ENCODE measurements at places on chromosomes 4 and X. TPM values are rescaled to one million over a fixed set of nuclear protein-coding genes. Genes with fewer than 3 reads are reported as not detected.
A peak's percentile ranks its signal among the peaks of the same experiment; 100 is the strongest.

DCLK2 gene
- total RNA-seq = 11.3 TPM

MTMR8 gene
- under 0.01 TPM for total RNA-seq

GLRA3 gene
- not detected for total RNA-seq

SPP1 gene
- total RNA-seq = 0.18 TPM

REELD1 gene
- total RNA-seq = not detected

SULT1B1 gene
- total RNA-seq = 0.18 TPM

GRCh38 chrX:72308566-72309296, 3.0 kb upstream of the CITED1 start:
- DNase-seq = peak; percentile 50
- H3K27me3 ChIP-seq = peaks cover 72% of the 10 kb centered on the region
- peaks cover 4% of the 10 kb centered on the region for H3K4me1 ChIP-seq
- H3K36me3 ChIP-seq = no peaks in the 10 kb centered on the region
- no peak overlapping the region for H3K27ac ChIP-seq
- H3K4me3 ChIP-seq = peak overlapping the region; percentile 6

DNA sequence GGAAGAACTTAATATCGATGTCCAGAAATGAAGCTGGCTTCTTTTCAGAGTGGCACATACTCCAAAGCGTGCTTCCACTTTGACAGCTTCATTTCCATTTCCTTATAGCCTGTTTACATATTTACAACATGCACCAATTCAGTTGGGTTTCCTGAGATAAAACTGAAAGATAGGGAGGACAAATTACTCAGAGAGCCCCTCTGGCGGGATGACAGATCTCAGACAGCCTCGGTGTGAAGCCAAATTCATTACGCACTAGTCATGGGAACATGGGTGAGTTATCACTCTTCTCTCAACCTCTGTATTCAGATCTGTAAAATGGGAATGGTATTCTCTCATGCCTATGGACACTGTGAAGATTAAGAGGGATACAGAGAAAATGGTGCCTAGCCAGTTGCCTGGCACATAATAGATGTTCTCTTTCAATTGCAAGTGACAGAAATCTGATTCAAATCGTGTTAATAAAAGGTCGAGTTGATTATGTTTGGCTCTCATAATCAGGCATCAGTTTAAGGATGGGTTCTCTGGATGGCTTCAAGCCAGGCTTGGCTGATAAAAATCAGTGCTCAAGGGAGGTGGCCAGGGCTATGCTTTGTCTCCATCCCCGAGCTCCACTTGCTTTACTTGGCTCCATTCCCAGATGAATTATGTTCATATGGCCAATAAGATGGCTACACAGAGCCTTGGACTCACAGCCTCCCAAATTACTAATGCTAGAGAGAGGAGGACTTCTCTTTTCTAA, 132.2 kb upstream of the C1QTNF7 start:
- no peak for DNase-seq
- no peaks in the 10 kb centered on the region for H3K36me3 ChIP-seq
- no peak overlapping the region for H3K4me3 ChIP-seq
- H3K27ac ChIP-seq = no peak overlapping the region

- no peaks in the 10 kb centered on the region for H3K36me3 ChIP-seq
- H3K27me3 ChIP-seq = no peaks in the 10 kb centered on the region
- peak; percentile 59 for DNase-seq
- no peak overlapping the region for H3K4me3 ChIP-seq
Measured at GRCh38 chr4:74886484-74886883, 46.4 kb upstream of the PARM1 start.

- no peaks in the 10 kb centered on the region for H3K4me1 ChIP-seq
- H3K27ac ChIP-seq = no peak overlapping the region
- DNase-seq = no peak
- H3K36me3 ChIP-seq = no peaks in the 10 kb centered on the region
- no peak overlapping the region for H3K4me3 ChIP-seq
Measured at GRCh38 chrX:14351611-14352303, 177.6 kb upstream of the GLRA2 start.

DNA sequence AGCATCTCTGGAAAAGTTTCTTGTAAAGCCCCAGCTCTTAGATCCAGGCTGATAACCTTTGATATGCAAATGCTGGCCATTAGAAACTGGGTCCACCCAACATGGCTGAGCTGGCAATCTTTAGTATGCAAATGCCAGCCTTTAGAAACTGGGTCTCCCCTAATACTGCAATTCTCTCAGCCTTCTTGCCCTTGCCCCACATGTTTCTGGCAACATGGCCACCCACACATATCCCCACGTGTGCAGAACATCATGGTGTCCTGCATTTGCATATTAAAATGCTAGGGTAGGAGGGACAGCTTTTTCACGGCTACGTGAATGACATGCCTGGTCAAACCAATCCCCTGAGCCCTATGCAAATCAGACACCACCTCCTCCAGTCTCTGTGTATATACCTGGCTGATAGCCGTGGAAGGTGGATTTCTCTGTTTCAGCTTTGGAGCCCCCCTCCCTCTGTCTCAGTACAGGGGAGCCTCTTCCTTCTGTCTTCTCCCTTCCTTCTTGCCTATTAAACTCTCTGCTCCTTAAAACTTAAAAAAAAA, 344.0 kb upstream of the NWD2 start:
- H3K4me1 ChIP-seq = no peaks in the 10 kb centered on the region
- H3K27ac ChIP-seq = no peak overlapping the region
- H3K4me3 ChIP-seq = no peak overlapping the region
- H3K27me3 ChIP-seq = no peaks in the 10 kb centered on the region

DNA sequence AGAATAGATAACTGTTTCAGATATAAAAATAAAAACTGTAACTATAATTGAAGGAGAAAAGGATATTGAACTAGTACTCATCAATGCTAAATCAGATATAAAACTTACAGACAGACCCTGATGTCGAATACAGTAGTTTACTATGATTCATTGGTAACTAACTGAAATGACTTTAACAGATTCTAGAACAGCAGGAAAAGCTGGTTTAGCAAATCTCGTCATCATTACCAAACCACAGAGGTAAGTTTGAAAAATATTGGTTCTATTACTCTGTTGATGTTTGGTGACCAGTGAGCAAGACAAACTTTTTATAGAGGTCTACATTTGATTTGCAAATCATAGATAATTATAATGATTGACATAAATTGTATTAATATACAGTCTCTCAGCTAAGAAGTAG, 551.4 kb upstream of the ADGRL3 start:
- H3K36me3 ChIP-seq = no peaks in the 10 kb centered on the region
- DNase-seq = no peak
- no peaks in the 10 kb centered on the region for H3K4me1 ChIP-seq
- no peak overlapping the region for H3K4me3 ChIP-seq

- H3K4me1 ChIP-seq = no peaks in the 10 kb centered on the region
- no peaks in the 10 kb centered on the region for H3K27me3 ChIP-seq
- H3K36me3 ChIP-seq = no peaks in the 10 kb centered on the region
- no peak overlapping the region for H3K4me3 ChIP-seq
- H3K27ac ChIP-seq = no peak overlapping the region
- no peak for DNase-seq
Measured at GRCh38 chr4:101993842-101994775, 203.6 kb downstream of the BANK1 start.

GRCh38 chr4:2046031-2046961, 12.8 kb upstream of the NAT8L start:
- no peak overlapping the region for H3K27ac ChIP-seq
- H3K36me3 ChIP-seq = peaks cover 2% of the 10 kb centered on the region
- DNase-seq = no peak
- peaks cover 7% of the 10 kb centered on the region for H3K27me3 ChIP-seq
- no peak overlapping the region for H3K4me3 ChIP-seq

DNA sequence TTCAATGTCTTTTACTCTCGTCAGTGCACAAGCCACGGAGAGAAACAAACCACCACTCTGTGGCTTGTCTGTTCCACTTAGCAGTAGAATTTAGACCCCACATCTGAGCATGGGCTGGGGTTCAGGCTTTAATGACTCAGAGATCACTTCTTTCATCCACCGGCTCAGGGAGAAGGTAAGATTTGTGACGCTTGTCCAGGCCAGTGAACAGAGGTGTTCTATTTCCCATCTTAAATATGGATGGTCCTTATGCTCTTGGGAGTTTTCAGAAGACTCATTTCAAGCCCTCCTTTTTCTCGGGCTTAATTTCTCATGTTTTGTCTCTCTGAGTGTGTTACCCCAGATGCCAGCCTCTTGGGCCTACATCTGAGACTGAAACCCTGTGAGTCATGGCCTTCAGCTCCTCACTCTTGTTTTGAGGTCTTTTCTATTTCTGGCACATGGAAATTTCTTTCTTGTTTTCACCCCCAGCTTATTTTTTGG, 127.4 kb upstream of the SFRP2 start:
- no peak for DNase-seq
- no peaks in the 10 kb centered on the region for H3K4me1 ChIP-seq
- no peaks in the 10 kb centered on the region for H3K36me3 ChIP-seq

DNA sequence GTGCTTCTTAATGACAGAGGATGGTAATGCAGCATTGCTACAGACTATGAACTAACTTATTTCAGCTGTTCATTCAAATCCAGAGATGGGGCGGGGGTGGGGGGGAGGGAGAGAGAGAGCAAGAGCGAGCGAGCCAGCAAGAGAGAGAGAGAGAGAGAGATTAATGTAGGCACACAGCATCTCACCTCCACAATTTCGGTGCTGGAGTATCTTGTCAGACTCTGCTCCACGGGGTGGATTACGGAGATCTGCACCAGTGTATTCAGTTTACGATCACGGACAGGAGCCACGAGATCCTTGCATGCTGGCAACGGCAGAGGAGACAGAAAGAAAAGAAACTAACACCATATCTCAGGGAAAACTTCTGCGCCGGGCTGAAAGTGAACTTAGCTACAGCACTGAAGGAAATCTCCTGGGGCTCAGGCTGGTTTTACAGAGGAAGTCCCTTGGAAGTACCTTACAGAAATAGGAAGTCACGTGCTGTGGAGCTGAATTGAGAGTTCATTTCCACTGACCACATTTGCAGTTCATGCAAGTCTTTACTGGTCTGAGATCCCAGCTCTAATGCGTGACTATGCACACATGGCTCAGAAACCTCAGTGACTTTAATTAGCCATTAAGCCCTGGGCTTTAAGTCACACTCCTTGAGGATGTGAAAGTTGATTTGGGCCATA, 440.9 kb downstream of the INPP4B start:
- no peaks in the 10 kb centered on the region for H3K36me3 ChIP-seq
- H3K27me3 ChIP-seq = no peaks in the 10 kb centered on the region

DNA sequence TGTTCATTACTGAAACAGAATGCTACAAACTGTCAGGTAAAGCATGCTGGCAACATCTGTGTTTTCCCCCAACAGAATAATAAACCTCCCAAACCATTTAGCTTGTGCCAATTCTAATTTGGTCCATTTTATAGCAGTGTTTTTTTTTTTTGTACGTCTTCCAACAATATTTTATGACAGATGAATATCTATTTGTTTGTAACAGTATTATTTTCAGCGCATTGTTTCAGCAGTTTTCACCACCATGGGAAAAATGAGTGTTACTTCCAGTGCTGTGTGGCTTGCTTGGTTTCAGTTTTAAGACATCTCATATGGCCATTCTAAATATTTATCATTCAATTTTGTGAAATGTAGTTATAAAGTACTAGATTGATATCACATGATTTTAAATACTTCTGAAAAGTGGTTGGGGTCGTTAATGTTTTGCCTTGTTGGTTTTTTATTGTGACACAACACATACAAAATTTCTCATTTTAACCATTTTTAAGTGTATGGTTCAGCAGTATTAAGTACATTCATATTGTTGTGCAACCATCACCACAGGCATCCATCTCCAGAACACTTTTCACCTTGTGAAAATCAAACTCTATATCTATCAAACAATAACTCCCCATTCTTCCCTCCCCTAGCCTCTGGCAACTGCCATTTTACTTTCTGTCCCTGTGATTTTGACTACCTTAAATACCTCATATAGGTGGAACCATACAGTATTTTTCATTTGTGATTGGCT, 25.6 kb upstream of the TBC1D19 start:
- no peak overlapping the region for H3K27ac ChIP-seq
- no peak overlapping the region for H3K4me3 ChIP-seq
- H3K27me3 ChIP-seq = no peaks in the 10 kb centered on the region
- DNase-seq = no peak
- no peaks in the 10 kb centered on the region for H3K36me3 ChIP-seq
